ENCODE measurements at places on chromosomes 2 and 18.

DNA sequence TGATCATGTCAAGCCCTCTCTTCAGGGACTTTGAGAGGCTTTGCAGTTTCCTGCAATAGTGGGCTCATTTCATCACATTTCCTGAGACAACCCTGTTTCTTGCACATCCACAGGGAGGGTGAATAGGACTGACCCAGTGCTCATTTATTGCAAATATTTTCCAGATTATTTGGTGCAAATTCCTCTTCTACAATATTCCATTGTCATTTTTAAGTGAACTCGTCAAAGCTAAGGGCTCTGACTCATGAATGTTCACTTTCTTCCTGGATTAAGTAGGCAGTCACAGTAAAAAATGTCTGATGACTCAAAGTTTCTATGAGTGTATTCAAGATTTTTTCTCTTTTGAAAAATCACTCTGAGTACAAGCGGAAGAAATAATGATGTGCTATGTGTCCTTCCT lies 225.5 kb upstream of the GALNT5 start:
- peak; percentile 87 for DNase-seq

GRCh38 chr2:83757329-83757728 lies 701.8 kb downstream of the SUCLG1 start:
- no peak for DNase-seq

GRCh38 chr2:84486441-84487115 lies 27.5 kb upstream of the SUCLG1 start:
- DNase-seq = peak; percentile 47

GRCh38 chr2:12787891-12788801 lies 71.4 kb downstream of the TRIB2 start:
- peak; percentile 75 for DNase-seq

DNA sequence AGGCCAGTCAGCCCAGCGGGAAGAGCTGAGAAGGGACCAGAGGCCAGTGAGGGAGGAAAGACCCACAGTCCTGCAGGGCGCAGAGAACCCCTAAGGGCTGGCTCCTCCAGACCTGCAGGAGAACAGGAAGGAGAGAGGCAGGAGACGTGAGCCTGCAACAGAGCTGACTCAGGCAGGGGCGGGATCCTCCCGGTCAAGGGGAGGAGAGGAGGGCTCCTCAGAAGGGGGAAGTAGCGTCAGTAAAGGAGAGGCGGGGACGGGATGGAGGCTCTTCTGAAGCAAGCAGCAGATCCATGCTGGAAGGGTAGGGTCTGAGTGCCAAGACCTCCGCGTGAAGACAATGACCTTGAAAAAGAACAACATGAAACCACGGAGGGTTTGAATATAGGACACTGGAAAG lies 50.8 kb downstream of the TRABD2A start:
- DNase-seq = peak; percentile 54

DNA sequence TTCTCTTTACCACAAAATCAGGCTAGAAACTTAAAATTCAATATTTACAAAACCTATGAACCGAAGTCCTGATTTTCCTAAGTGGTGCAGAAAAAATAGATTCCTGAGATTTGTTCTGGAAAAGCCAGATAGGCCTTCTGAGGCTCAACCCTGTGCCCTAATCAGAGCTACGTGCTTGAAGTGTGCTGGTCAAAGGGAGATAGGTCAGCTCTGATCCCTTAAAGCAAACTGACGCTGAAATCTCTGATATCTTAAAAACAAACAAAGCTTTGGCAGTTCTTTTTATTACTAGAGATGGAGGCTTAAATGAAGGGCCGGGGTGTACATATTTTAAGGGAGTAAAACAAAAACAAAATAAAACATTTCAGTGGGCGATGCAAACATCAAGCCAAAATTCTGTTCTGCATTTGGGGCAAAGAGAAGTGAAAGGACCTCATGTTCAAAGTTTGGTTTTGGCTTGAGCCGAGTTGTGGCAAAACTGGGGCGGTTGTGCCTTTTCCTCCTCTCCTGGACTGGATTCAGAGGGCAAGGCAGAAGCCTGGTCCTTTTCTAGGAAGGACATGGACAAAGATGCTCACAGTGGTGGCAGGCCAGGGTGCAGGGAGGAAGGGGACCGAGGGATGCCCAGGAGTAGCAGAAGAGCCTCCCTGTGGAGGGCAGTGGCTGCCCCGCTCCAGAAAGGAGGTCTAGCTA lies 295.0 kb downstream of the CDCA7 start:
- DNase-seq = no peak

DNA sequence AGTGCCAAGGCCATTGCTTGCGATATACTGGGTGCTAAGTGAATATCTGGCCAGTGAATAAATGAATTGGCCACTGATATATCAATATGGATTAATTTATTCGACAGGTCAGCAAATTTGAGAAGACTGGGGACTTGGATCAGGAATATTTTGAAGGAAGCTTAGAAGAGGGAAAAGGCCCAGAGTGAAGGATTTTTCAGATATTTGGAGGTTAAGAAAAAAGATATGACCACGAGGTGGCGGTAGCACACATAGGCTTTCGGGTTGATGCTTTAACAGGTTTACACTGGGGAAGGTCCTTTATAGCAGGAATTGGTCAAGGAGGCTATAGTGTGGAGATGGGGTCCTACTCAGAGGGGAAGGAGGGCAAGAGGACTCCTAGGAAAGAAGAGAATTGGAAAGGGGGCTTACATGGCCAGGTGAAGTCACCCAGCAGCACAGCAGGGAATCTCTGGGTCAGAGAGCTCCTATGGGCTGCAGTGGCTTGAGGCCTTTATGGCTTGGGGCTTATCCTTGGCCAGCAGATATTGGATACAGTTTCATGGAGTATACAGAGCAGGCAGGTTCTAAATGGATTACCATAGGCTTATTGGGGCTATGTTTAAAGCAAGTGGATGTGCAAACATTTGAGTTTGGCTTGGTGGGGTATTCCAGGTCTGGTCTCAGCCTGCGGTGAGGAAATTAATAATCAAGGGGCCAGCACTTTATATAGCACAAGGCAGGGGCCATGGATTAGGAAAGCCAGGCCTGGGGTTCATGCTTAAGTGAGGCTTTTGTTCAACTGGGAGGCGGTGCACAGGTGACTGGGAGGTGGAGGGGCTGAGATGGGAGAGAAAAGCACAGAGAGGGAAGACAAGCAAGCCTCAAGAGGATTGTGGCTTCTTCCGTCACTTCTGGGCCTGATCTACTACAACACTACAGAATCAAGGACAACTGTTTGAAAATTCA lies 9.7 kb downstream of the IL1RN start:
- DNase-seq = peak; percentile 73

GRCh38 chr18:73717570-73717969 lies 430.1 kb downstream of the FBXO15 start:
- DNase-seq = no peak

DNA sequence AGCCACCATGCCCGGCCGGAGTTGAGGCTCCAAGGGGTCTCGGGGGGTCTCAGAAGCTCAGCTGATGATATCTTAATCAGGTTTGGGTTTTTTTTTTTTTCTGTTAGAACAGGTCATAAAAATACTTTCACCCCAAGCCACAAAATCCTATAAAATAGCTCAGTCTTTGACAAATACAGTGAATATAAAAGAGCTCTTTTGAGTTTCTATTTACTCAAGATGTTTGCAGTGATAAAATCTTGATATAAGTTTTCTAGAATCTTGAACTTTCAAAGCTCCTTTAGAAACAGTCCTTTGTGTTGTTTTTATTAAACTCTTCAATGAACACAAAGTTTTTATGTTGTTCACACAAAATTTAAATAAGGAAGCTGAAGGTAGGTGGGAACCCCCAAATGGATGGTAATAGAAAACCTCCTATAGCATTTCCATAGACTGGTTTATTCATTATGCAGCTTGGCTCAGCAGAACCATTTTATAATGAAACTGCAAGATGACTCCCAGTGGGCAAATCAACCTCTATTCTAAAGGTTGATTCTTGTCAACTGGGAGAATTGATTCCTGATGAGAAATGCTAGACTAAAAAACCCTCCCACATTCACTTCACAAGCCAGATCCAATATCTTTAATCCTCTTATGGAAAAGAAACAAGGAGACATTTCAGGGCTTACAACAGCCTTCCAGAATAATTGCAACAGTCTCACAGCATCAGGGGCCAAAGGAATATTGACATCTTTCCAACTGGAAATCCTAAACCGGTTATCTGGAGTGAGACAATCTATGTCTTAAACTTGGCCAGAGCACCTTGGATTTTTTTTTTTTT lies 13.6 kb upstream of the NARS1 start:
- no peak for DNase-seq

DNA sequence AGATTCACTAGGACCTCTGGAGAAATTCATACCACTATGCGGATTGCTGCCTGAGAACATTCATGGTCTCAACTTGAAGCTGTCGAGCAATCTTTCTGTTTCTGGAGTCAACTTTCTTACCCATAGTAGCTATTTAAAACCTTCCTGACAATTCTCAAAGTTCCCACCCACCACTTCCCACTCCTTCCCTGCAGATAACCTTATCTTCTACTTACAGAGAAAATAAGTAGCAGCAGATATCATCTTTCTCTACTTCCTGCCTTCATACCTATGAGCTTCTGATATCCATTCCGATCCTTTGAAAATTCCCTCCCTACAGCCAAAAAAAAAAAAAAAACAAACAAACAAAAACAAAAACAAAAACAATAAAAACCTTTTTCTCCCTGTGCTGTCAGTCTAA lies 81.2 kb upstream of the CYRIA start:
- DNase-seq = no peak

DNA sequence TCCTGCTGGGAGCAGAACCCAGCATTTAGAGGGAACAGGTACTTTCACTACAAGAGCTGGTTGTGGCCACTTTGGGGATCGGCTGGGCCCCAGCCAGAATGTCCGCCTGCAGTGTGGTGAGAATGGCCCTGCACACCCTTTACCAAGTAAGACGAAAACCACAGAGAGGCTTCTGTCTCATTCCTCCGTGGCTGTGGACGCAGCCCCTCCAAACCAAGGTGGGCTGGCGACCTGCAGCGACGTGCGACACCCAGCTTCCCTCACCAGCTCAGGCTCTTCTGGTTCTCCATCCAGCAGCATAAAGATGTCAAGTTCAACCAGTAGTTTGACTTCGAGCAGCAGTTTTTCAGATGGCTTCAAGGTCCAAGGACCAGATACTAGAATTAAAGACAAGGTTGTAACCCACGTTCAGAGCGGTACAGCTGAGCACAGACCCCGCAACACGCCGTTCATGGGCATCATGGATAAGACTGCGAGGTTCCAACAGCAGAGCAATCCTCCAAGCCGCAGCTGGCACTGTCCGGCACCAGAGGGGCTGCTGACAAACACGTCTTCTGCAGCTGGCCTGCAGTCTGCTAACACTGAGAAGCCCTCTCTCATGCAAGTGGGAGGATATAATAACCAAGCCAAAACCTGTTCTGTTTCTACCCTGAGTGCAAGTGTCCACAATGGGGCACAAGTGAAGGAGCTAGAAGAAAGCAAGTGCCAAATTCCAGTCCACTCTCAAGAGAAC lies 56.2 kb downstream of the WDSUB1 start:
- DNase-seq = no peak

GRCh38 chr2:25620077-25620476 lies 53.3 kb downstream of the DTNB start:
- DNase-seq = peak; percentile 20

- DNase-seq = peak; percentile 1
Observed at GRCh38 chr18:27022477-27022876, 157.0 kb upstream of the AQP4 start.

DNA sequence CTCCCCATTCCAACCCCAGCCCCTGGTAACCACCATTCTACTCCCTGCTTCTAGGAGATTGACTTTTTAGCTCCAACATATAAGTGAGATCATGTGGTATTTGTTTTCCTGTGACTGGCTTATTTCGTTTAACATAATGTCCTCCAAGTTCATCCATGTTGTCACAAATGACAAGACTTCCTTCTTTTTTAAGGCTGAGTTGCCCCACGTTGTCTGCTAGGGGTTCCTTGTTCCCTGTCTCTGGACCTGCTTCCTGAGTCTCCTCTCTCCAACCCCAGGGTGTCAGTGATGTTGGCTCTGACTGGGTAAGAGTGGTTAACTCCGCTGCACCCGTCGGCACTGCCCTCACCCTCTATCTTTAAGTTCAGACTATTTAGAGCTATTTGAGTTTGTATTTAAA lies 175.2 kb downstream of the SH3RF3 start:
- DNase-seq = no peak

DNA sequence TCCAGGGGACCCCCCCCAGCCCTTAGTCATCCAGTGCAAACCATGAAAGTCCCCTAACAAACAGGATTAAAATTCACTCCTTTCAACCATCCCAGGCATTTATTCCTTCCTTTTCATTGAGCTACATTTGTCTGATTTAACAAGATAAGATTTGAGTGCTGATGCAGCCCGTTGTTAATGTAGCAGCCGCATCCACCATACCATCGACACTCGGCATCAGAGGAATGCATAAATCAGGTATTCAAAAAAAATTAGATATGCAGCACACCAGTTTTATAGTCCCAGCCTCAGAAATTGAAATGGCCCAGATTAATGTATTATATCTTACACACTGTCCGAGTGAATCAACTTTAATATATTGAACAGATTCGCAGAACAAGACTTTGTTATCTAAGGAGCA lies 676.5 kb upstream of the FANCL start:
- DNase-seq = no peak

- peak; percentile 2 for DNase-seq
Observed at GRCh38 chr2:8922431-8922830, 81.1 kb downstream of the MBOAT2 start.

DNA sequence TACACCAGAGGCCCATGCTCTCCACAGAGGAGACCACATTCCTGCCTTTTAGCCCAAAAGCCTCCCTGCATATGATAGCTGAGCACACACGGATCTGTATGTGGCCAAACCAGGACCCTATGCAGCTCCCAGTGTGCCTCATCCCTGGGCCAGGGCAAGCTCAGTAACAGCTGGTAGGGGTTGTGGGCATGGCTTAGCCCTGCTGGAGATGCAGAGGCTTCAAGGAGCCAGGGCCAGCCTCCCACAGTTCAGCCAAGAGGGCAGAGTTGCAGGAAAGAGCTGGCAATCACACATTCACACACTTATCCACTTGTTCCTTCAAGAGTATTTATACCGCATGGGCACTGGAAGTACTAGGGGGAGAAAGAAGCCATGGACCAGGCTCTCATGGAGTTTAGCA lies 1.6 kb upstream of the LIMS2 start:
- no peak for DNase-seq

GRCh38 chr2:113081488-113082210 lies 13.9 kb downstream of the IL1F10 start:
- DNase-seq = no peak

GRCh38 chr2:238382381-238382781 lies 44.3 kb upstream of the ASB1 start:
- peak; percentile 23 for DNase-seq

DNA sequence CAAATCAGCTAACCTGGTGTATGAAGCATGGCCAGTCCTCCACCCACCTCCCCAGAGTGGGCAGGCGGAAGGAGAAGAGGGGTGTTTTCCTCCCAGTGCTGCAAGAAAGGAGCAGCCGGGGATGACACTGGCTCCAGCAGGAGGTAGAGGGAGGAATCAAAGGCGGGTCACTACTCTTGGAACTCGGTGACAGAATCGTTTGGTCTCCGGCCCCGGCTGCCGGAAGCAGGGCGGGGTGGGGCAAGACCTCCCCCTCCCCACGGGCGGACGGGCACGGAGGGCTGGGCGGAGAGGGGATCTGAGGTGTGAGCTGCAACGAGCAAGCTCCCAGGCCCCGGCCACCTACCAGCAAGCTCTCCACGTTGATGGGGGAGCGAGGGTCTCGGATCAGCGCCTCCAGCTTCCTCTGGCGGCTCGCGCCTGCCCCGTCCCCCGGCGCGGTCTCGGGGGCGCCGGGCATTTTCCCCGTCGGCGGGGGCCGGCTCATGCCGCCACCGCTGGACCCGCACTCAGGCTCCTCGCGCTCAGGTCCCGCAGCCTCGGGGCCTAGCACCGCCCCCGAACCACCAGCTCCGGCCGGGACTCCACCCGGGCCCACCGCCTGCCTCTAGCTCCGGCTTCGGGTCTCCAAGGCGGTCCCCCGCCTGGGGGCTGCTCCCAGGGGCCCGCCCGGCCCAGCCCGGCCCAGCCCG lies 640 bp downstream of the ROCK2 start:
- no peak for DNase-seq

- peak; percentile 2 for DNase-seq
Observed at GRCh38 chr18:39521164-39521563, 1955.6 kb upstream of the CELF4 start.
